ENCODE measurements at places on chromosomes 3 and 15.

GRCh38 chr3:8629151-8630021 lies 15.2 kb downstream of the SSUH2 start:
- peak; percentile 90 for DNase-seq

DNA sequence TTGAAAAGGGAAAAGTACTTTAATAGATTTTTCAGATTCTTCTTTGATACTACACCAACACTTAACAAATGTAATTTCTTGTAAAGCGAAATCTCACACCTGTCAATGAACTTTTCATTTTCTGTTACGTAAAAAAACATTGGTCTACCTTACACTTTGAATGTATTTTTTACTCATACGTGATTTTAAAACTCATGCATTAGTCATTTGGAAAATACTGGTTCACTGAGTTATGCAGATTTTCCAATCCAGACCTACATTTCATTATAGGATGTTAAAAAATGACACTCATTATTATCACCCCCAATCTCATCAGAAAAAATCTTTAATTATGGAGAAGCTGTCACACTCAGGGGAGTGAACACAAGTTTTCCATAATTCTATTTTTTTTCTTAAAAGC lies 14.7 kb downstream of the VPS39 start:
- DNase-seq, result no peak

DNA sequence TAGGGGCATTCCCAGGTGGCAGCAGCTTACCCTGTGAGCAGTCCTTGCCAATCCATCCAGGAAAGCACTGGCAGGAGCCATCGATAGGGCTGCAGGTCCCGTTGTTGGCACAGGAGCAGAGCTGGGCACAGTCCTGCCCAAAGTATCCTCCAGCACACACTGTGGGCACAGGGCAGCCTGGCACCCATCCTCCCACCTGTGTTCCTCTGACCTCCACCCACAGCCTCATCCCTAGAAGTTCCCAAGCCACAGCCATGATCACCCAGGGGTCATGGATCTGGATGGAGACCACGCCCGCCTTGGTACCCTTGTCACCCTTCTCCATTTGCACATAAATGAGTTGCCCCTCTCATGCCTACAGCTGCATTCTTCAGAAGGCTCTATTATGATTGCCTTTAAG lies 48.6 kb downstream of the RAB11A start:
- DNase-seq, result no peak

DNA sequence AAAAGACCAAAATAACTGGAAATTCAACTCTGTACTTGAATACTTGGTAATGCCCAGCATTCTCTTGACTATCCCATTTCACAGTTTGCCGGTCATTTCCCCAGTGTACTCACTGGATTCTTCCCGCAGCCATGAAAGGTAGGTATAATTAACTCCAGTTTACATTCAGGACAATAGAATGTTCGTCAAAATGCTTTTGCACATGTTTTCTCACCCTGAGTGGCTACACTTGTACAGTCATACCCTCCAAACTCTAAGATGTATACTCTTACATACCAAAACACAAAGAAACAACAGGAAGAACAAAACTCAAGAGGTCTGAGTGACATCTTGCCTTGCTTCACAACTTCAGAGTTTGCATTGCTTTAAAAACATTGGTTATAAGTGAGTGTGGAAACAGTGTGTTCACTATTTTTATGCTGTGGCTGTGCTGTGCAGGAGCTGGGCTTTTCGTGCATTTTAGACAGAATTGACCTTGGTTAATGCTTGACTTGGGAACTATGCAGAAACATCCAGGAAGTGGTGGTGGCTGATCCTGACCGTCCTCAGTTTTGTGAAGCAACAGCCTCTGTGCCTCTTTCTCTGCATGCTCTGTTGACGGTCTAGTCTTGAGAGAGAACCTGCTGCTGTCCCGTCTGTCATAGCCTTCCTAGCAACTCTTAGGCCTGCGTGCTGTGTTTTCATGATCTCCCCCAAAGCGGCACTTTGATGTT lies 90.5 kb downstream of the IGF1R start:
- no peak for DNase-seq

- DNase-seq, result no peak
Observed at GRCh38 chr15:59017449-59017848, 30.0 kb downstream of the RNF111 start.

- no peak for DNase-seq
Observed at GRCh38 chr15:73225358-73226015, 143.3 kb downstream of the HCN4 start.

DNA sequence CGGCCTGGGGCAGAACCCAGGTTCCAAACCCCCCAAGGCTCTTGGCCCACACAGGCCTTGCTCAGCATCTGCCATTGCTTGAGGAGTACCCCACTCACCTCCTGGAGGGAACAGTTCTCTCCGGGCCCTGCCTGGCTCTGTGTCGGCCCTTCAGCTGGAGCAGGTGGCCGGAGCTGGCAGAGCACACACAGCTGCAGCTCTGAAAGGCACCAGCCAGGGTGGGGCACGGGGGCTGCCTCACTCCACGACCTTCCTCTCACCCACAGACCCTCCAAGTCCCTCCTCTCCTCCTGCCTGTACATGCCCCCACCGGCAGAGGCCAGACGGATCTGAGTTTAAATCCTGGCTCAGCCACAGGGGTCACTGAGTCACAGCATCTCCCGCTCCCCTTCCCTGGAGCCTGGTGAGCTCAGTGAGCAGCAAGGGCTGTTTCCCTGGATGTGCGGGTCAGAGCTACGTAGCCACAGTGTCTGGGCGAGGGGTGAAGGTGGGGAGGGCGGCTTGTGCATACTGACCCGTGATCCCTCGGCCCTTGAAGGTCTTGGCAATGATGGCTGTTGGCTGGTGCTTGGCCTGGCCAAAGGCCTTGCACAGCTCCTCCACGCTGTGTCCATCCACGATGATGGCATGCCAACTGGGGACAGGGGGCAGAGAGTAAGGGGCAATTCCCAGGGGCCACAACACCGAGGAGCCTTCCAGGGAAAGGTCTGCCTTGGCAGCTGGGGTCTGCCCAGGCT lies 23.0 kb downstream of the TKT start:
- DNase-seq, result no peak

GRCh38 chr15:62887113-62887570 lies 155.4 kb upstream of the TPM1 start:
- no peak for DNase-seq

- DNase-seq, result peak; percentile 42
Observed at GRCh38 chr15:63189941-63190768, 749 bp downstream of the RAB8B start.

- DNase-seq, result no peak
Observed at GRCh38 chr3:146390957-146391356, 78.4 kb downstream of the PLSCR2 start.

GRCh38 chr3:38314112-38314763 lies 32.1 kb downstream of the SLC22A14 start:
- no peak for DNase-seq

- DNase-seq, result no peak
Observed at GRCh38 chr3:29475305-29475840, 194.5 kb downstream of the RBMS3 start.

- no peak for DNase-seq
Observed at GRCh38 chr3:37625051-37625450, 236.6 kb upstream of the CTDSPL start.

DNA sequence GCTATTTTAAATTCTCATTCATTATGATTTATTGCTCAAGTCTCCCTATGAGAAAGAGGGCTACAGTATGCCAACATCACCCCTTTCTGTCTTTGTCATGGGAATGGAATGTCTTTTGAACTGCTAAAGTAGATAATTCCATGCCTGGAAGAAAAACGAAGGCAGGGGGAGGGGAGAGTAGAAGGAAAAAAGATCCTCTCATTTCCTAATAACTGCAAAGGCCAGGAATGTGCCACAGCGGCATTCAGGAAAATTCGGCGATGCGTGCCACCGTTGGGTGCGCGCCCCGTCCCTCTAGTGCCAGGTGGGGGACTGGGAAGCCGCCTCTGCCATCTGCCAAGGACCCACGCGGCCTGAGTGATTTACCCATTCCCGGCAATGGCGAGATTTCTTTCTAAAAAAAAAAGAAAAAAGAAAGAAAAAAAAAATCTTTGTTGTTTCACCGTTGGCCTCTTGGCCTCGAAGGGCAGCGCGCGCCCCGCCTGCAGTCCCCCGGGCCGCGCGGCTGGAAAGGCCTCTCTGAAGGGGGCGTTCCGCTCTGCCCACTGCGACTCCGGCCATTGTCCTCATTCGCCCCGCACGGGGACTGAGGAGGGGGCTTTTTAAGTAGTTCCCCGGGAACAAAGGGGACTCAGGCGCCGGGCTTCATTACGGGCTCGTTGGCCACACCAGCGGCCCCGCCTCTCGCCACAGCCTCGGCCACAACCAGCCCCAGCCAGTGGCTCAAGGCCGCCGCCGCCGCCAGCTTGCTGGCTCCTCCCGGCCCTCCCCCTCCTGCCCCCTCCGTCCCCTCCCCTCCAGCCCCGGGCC lies 54.5 kb downstream of the CPN2 start:
- no peak for DNase-seq

DNA sequence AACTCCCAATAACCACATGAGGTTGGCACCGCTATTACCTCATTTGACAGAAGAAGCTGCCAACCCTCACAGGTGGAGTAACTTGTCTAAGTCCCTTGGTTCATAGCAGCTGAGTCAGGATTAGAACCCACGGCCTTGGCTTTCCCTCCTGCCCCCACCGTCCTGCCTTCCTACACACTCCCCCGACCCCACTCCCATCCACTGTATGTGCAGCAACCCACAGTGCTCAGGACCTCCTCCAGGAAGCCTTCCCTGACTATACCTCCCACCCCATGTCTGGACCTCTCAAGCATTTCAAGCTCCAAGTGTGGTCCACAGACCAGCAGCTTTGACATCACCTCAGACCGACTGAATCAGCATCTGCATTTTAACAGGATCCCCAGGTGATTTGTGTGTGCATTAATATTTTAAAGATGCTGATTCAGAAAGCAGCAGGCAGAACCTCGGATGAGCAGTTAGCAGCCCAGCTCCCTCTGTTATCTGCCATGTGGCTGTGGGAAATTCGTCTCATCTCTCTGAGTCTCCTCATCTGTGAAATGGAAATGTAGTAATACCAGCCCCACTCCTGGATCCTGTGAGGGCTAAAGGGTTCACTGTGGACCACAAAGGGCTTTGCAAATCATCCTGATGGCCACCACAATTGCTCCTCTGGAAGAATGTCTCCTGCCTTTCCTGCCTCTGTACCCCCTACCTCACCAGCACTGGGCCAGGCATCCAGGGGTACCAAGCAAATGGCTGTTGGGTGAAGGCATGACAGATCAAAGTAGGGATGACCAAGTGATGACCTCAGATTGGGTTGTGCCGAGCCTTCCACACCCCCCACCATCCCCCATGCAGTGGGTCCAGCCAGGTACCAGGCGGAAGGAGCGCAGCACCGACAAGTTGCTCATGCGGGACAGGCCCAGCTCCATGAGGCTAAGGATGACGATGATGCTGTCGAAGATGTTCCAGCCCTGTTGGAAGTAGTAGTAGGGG lies 62.7 kb downstream of the SCN5A start:
- DNase-seq, result no peak

DNA sequence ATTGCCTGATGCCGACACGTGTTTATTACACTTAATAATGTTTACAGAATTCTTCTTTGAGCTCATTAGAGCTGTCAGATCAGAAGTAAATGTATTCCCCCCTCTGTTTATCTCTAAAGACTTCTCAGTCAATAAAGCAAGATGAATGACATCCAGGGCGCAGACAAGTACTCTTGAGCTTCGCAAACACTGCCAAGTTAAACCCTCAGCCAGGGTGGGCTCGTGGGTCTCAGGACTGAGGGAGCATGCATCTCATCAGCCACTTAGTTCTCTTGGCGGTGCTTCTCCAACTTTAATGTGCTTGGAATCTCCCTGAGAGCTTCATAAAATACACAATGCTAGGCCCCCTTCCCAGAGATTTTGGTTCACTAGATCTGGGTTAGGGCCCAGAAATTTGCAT lies 333.9 kb upstream of the THRB start:
- DNase-seq, result no peak

- DNase-seq, result peak; percentile 70
Observed at GRCh38 chr3:33883538-33883950, 85.1 kb downstream of the PDCD6IP start.

- DNase-seq, result peak; percentile 95
Observed at GRCh38 chr3:169945313-169945712, 21.3 kb upstream of the SEC62 start.

DNA sequence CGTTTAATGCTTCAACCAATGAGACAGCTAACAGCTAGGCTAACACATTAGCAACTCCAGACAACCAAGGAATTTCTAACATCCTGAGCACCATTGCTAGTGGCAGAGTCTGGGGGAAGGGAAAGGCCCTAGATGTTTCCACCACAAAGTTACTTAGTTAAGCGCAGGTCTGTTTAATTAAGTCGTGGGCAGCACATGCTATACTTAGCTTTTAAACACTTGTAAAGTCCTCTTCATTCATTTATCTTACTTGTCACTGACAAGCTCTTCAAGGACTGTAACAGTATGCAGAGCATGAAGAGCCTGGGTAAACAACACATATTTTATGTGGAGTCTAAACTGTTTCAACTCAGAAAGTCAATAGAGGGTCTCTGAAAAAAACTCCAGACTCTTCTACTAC lies 221.1 kb upstream of the WNT5A start:
- no peak for DNase-seq

- DNase-seq, result no peak
Observed at GRCh38 chr3:136730595-136731273, 21.4 kb downstream of the STAG1 start.

DNA sequence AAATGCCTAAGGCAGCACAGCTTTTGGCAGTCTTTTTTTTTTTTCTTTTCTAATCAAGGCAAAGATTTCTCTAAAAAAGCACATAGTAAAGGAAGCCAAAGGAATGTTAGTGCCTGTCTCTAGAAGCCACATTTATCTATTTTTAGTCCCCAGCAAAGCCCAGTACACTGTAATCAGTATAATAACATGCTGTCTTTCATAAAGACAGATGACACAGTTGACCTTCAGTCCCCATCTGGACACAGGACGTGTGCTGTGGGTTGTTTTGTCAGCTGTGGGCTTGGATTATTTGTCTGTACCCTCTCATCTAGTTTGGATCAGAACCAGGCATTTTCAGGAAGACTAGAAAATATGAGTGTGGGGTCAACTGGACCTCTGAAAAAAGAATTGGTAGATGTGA lies 110.4 kb upstream of the CTNNB1 start:
- DNase-seq, result no peak

GRCh38 chr3:195613468-195614069 lies 29.8 kb upstream of the APOD start:
- no peak for DNase-seq

DNA sequence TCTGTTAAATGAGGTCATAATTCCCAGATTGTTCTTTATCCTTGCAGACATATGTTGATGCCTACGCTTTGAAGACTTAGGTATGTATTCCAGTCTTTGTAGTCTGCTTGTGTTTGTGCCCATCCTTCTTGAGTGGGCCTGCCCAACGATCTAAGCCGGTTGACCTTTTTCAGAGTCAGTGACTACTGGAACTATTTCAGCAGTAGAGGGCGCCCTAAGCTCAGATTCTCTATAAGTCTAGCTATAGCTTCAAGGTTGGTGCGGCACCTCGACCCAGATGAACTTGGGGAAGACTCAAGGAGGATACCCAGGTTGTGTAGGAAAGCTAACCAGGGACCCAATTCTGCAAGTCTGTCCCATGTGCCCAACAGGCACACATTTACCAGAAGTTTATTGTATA lies 228.8 kb upstream of the PPP2R3A start:
- DNase-seq, result peak; percentile 50

- no peak for DNase-seq
Observed at GRCh38 chr15:38864122-38864521, 299.5 kb upstream of the RASGRP1 start.

GRCh38 chr3:45957586-45957985 lies 14.3 kb downstream of the CXCR6 start:
- no peak for DNase-seq
